GM23338 (cell line): ENCODE measurements at places on chromosomes 16 and 17.
A peak's percentile ranks its signal among the peaks of the same experiment; 100 is the strongest.

DNA sequence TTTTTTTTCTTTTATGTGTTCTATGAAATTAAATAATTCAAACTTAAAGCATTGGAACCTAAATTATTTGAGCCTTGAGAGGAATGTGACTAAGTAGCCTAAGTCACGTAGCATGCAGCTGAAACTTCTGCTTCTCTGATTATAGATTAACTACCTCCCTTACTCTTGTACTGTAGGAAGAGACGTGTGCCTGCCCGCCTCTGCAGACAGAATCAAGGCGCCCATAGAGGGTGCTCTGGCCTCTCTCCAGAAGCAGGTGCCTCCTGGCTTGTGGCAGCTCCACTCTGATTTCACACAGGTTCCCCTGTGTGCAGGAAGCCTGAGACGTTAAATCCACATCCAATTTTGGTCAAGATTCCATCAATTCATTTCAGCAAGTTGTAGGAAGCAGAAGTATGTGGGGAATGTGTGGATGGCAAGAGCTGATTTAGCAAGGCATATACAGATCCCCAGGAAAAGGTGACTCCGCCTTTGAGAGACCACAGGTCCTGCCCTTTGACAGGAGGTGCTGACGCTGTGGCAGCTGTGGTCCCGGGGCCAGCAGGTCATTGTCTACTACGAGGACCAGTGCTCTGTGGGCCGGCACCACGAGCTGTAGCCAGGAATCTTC lies 1418.8 kb downstream of the CDH11 start:
- no peak overlapping the region for H3K4me3 ChIP-seq
- DNase-seq: peak; percentile 41
- H3K27me3 ChIP-seq: no peaks in the 10 kb centered on the region

- no peaks in the 10 kb centered on the region for H3K36me3 ChIP-seq
- DNase-seq: no peak
- H3K27me3 ChIP-seq: no peaks in the 10 kb centered on the region
- no peak overlapping the region for H3K4me3 ChIP-seq
These were observed 30.6 kb downstream of the CENPV start for GRCh38 chr17:16322636-16323035.

DNA sequence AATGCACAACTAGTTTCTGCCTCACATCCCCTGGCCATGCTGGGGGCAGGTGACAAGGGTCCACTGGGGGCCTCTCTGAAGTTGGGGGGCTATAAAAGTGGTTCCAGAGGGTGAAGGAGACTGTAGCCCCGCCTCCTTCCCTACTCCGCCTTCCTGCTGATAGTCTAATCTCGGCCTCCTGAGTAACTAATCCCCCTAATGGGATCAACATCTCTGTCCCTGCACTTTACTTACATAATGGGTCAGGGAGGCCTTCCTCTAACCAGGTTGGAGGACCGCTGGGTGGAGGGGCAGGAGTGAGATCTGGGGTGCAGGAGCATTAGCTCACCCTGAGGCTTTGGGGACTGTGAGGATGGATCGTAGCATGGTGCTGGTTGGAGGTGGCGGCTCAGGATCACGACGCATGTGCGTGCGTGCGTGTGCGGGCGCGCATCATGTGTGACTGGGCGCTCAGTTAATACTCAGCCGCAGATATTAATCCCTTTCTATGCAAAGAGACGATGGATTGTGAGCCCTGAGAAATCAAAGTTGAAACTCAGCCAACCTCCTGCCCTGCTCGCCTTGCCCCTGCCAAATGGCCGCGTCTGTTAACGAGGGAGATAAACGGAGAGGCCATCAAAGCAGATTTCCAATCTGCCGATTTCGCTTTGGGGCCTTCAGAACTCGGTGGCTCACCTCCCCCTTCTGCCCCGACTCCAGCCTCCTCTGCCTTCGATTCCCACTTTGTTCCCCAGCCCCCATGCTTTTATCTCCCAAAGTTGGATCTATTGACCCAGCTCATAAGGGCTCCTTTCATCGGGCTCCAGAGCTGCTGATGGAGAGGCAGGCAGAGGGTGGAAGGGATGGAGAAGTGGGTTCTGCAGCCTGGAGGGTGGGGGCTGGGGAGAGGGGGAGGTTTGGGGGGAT lies 107.3 kb downstream of the SDK2 start:
- H3K4me1 ChIP-seq: peaks cover 8% of the 10 kb centered on the region; the same call in 1 of the 2 replicates
- no peaks in the 10 kb centered on the region for H3K27me3 ChIP-seq
- no peaks in the 10 kb centered on the region for H3K36me3 ChIP-seq
- H3K27ac ChIP-seq: no peak overlapping the region
- DNase-seq: no peak

DNA sequence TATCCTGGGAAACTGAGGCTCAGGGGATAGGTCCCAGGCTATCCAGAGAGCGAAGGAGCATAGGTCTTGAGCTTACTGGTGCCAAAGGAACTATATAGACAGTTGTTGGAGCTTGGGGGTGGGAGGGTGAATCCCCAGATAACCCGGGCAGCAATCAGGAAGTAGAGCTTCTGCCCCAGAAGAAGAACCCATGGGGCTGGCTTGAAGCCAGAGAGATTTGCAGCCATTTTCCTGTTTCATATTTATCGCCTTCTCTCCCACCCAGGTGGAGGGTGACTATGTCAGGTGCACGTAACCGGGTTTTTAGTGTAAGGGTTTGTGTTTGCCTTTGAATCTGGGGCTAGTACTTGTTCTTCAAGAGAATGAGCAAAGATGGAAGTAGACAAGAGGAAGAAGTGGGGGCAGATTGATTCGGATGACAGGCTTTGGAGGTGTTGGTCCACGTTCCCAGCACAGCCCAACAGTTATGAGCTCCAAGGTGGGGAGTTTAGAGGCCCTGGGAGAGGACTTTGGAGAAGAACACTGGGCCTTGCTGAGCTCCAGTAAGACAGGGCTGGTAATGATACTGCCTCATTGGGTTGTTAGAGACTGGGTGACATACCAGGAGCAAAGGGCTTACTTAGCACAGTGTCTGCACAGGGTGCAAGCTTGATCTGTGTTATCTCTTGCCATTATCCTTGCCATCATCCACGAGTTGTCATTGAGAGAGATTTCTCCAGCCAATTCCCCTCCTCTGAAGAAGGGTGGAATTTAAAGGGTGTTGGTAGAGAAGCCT lies 145.6 kb downstream of the CCDC182 start:
- no peaks in the 10 kb centered on the region for H3K27me3 ChIP-seq
- H3K27ac ChIP-seq: no peak overlapping the region
- H3K4me1 ChIP-seq: no peaks in the 10 kb centered on the region
- H3K36me3 ChIP-seq: no peaks in the 10 kb centered on the region; the same call in 1 of the 2 replicates
- H3K4me3 ChIP-seq: no peak overlapping the region

DNA sequence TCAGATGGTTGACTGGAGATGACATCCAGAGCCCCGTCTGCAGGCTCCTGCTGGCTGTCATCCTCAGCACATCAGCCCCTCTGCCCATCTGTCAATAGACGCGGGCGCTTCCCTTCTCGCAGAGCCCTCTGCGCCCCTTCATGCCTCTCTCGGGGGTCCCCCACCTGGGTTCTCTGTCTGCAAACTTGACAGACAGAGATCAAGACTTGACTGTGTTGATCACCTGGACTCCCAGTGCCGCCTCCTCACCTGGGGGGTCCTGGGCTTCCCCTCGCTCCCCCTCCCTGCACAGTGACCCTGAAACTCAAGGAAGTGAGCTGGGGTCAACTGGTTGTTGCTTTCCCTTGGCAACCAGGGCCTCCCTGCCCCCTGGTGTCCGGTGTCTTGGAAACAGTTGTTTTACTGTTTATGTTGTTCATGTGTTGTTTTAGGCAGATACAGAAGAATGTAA lies 31.9 kb downstream of the RNF213 start:
- H3K4me3 ChIP-seq: no peak overlapping the region
- H3K36me3 ChIP-seq: peaks cover 19% of the 10 kb centered on the region
- no peaks in the 10 kb centered on the region for H3K4me1 ChIP-seq
- H3K27ac ChIP-seq: no peak overlapping the region
- H3K27me3 ChIP-seq: no peaks in the 10 kb centered on the region
- no peak for DNase-seq

- DNase-seq: no peak
- H3K27me3 ChIP-seq: peaks cover 21% of the 10 kb centered on the region
- peaks cover 6% of the 10 kb centered on the region for H3K4me1 ChIP-seq
- no peak overlapping the region for H3K4me3 ChIP-seq
These were observed 16.2 kb downstream of the IRX5 start for GRCh38 chr16:54946909-54947308.

DNA sequence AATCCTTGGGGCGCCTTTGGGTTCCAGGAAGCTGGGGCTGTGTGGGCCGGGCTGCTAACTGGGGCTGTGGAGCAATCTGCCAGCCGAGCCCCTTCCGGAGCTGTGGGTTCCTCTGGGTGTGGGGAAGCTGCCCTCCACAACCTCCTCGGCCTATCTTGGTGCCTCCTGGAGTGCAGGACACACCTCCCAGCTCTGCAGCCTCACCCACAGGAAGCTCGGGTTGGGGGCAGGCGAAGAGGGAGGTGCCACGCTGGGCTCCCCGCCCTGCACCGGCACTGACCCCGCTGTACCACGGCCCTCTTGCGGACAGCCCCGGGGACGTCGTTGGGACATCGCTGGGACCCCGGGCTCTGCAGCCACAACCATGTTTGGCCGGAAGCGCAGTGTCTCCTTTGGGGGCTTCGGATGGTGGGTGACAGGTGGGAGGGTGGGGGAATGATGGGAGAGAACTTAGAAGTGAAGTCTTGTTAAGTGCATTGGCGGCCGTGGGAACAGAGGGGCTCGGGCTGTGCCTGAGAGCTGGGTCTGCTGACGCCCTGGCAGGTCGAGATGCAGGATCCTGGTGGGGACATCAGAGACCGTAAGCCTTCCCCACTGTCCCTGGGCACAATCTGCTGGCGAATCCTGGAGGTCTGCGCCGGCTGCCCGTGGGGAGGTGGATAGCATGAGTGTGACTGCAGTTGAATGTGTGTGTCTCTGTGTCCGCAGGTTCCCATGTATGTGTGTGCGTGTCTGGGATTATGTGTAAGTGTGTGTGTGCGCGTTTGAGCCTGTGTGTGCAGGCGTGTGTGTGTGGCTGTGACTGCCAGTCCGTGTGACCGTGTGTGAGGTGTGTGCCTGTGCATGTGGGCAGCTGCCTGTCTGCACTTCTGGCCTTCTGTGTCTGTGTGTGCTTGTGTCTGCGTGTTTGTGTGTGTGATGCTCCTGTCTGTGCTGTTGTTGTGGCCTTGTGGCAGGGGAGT lies at the start of gene RAP1GAP2:
Gene RAP1GAP2 (plus strand): TSS at position 275 of the 962 bp plus-strand sequence. CDS start 90 bp downstream, at position 365.
- H3K4me3 ChIP-seq: no peak within 1 kb of the TSS
- no peak for DNase-seq
- H3K27ac ChIP-seq: no peak within 1 kb of the TSS
- no peaks in the 10 kb centered on the region for H3K27me3 ChIP-seq
- no peaks in the 10 kb centered on the region for H3K36me3 ChIP-seq

DNA sequence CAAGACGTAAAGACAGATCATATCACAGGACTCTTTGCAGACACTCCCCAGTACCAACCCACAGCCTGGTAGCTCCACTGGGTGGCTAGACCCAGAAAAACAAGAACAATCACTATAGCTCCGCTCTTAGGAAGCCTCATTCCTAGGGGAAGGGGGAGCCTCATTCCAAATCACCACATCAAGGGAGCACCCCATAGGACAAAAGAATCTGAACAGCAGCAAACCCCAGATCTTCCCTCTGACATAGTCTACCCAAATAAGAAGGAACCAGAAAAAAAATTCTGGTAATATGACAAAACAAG lies 237.8 kb downstream of the CEP112 start:
- H3K4me1 ChIP-seq: no peaks in the 10 kb centered on the region
- no peaks in the 10 kb centered on the region for H3K27me3 ChIP-seq
- H3K36me3 ChIP-seq: no peaks in the 10 kb centered on the region
- no peak overlapping the region for H3K4me3 ChIP-seq
- H3K27ac ChIP-seq: no peak overlapping the region

DNA sequence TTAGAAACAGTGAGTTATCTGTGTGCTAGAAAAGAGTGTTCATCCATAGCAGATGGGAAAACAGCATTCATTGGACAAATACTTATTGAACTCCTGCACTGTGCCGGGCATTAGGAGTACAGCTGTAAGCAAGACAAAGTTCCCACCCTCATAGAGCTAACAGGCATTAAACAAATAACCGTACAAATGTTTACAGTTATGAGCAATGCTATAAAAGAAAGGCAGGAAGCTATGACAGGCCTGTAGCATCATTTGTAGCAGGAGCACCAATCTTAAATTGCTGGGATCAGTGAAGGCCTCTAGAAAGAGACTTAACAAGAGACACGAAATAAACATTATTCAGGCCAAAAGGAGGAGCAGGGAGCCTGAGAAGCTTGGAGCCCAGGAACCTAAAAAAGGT lies 15.6 kb downstream of the SDR42E1 start:
- H3K4me1 ChIP-seq: no peaks in the 10 kb centered on the region
- no peaks in the 10 kb centered on the region for H3K27me3 ChIP-seq
- H3K4me3 ChIP-seq: no peak overlapping the region
- no peaks in the 10 kb centered on the region for H3K36me3 ChIP-seq
- no peak for DNase-seq

GRCh38 chr16:48201515-48202201 lies 42.4 kb upstream of the LONP2 start:
- H3K36me3 ChIP-seq: no peaks in the 10 kb centered on the region
- H3K4me1 ChIP-seq: no peaks in the 10 kb centered on the region
- H3K27ac ChIP-seq: no peak overlapping the region
- DNase-seq: no peak
- no peaks in the 10 kb centered on the region for H3K27me3 ChIP-seq

DNA sequence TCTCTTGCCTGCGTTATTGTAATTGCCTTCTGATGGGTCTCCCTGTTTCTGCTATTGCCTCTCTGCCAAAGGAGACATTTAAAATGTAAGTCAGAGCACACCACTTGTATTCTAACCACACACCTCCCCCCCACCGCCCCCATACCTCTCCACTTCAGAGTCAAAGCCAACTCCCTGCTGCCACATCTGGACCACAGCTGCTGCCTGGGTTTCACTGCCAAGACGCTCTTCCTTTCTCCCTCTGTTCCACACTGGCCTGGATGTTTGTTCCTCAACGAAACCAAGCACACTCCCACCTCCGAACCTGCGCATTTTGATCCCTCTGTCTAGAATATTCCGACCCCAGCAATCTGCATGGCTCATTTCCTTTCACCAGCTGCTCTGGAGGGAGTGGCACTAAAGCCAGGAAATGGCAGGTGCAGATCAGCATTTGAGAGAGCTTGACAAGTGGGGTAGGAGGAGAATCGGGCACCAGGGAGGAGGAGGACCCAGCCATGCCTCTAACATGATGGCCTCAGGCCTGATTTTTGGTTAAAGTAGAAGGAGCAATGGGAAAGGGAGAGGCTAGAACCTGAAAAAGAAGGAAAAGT lies 92.4 kb upstream of the HS3ST2 start:
- DNase-seq: no peak
- no peaks in the 10 kb centered on the region for H3K4me1 ChIP-seq
- no peak overlapping the region for H3K27ac ChIP-seq
- no peak overlapping the region for H3K4me3 ChIP-seq

GRCh38 chr16:50326835-50327465 lies 41.8 kb downstream of the BRD7 start:
- H3K36me3 ChIP-seq: peaks cover 8% of the 10 kb centered on the region; the same call in 1 of the 2 replicates
- H3K4me3 ChIP-seq: no peak overlapping the region
- no peak overlapping the region for H3K27ac ChIP-seq

- DNase-seq: no peak
- H3K4me3 ChIP-seq: no peak overlapping the region
- no peaks in the 10 kb centered on the region for H3K27me3 ChIP-seq
These were observed 2.7 kb downstream of the UTP18 start for GRCh38 chr17:51263006-51263405.

GRCh38 chr17:72498364-72499210 lies 377.8 kb downstream of the SOX9 start:
- no peaks in the 10 kb centered on the region for H3K36me3 ChIP-seq
- H3K27ac ChIP-seq: no peak overlapping the region
- 0 out of 2 replicates have a peak, but pooled peaks cover 9% of the 10 kb centered on the region for H3K4me1 ChIP-seq
- no peaks in the 10 kb centered on the region for H3K27me3 ChIP-seq
